ENCODE measurements at places on chromosomes 7 and 10.

GRCh38 chr10:26214004-26214403 lies 2.6 kb upstream of the GAD2 start:
- no peaks in the 10 kb centered on the region for H3K36me3 ChIP-seq
- no peak overlapping the region for H3K4me3 ChIP-seq

DNA sequence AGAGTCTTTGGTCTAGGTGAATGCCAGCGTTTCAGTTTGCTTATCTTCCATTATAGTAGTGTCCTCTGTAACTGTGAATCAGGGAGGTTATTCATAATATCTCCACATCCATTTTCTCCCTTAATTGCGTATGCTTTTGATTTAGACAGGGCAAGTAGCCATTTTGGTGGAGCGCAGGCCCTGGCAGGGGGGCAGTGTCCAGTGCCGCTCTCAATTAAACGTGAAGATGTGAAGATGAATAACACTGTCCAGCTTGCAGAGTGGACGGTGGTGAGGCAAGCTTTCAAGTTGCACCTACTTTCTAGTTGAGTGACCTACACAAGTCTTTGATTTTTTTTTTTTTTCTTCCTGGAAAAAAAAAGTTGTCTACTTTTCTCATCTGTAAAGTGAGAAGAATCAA lies 4.5 kb downstream of the TSPAN14 start:
- peak overlapping the region; percentile 48 for H3K27ac ChIP-seq
- no peak overlapping the region for H3K4me3 ChIP-seq
- H3K27me3 ChIP-seq: no peaks in the 10 kb centered on the region
- H3K4me1 ChIP-seq: peaks cover 44% of the 10 kb centered on the region
- DNase-seq: no peak

DNA sequence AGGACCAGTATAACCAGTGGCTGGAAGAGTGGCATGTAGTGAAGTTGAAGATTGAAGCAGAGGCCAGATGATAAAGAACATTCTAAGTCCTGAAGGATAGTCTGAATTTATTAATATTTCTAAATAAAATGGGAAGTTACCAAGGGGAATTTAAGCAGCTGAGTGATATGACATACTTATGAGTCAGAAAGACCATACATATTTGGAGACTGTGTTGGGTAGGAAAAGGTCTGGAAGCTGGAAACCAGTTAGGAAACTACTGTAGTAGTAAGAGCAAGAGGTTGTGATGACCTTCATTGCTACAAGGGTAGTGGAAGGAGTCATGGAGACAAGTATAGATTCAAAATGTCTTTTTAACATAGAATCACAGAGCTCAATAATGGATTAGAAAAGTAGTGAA lies 752.3 kb downstream of the SUGCT start:
- no peak overlapping the region for H3K4me3 ChIP-seq
- DNase-seq: no peak
- no peaks in the 10 kb centered on the region for H3K27me3 ChIP-seq
- H3K4me1 ChIP-seq: no peaks in the 10 kb centered on the region

GRCh38 chr7:108062250-108063014 lies 59.5 kb upstream of the LAMB1 start:
- DNase-seq: no peak
- H3K4me1 ChIP-seq: no peaks in the 10 kb centered on the region
- H3K36me3 ChIP-seq: no peaks in the 10 kb centered on the region
- no peaks in the 10 kb centered on the region for H3K27me3 ChIP-seq
- H3K27ac ChIP-seq: no peak overlapping the region

DNA sequence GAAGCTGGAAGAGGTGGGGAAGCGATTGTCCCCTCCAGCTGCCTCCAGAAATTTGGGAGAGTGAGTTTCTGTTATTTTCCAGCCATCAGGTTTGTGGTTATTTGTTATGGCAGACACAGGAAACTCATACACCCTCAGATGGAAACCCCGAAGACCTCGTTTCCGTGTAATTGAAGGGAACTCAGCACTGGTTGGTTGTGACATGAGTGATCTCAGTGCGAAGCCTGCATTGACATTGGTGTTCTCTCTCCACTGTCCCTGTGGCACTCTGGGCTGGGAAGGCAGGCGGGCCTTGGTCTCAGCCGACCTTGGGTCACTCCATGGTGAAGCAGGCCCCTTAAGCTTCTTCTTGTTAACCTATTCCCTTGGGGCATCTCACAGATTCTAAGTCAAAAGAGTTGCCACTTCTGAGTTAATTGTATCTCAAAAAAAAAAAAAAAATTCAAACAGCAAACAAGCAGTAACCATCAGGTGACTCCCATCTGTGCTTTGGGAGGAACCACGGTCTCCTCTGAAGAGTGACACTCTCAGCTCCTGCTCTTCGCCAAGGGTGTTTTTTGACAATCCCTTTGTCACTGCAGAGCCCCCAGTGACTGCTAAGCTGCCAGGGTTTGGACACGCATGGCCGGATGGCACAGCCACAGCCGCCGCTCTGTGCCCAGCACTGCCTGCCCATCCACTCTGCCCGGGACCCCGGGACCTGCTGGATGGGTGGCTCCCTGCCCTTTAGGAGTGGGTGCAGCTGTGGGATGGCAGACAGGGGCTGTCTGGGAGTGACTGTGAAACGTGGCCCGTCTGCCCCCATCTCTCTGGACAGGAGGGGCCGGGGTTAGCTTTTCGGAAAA lies 233.6 kb downstream of the PRPF18 start:
- H3K36me3 ChIP-seq: no peaks in the 10 kb centered on the region
- no peak overlapping the region for H3K27ac ChIP-seq
- no peaks in the 10 kb centered on the region for H3K27me3 ChIP-seq
- no peak for DNase-seq

- peak overlapping the region; percentile 94 for H3K27ac ChIP-seq
- H3K4me1 ChIP-seq: peaks cover 18% of the 10 kb centered on the region
Measured at GRCh38 chr10:73850863-73851461, 23.4 kb downstream of the CAMK2G start.

DNA sequence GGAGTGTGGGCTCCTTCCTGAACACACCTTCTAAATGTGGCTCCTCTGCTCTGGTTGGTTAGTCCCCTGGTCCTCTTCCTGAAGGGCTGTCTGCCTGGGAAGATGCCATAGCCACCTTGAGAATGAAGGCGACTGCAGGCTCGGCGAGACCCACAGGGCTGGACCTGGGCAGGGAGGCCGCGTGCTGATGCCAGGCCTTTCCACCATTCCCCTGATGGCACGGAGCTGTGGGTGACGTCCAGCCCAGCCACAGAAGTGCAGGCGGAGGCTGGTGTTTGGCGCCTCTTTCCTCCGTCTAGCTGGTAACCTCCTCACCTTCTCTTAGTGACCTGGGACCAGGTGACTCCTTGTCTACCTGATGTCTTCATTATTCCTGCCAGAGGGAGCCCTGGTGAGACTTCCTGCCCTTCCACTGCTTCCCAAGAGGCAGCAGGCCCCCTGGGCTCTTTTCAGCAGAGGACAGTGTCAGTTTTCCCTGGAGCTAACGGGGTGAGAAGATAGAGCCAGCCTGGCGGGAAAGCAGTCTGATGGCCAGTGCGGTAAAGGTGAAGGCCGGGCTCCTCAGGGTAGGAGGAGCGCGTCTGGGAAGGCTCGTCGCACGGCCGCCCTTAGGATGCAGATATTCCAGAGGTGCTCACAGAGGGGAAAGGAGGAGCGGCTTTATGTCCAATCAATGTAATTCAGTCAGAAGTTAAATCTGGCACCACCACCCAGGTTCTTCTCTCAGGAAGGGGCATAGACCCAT lies 34.9 kb downstream of the GBX1 start:
- H3K27me3 ChIP-seq: no peaks in the 10 kb centered on the region
- no peak for DNase-seq
- H3K4me3 ChIP-seq: no peak overlapping the region
- H3K27ac ChIP-seq: no peak overlapping the region

- no peak for DNase-seq
- H3K27ac ChIP-seq: no peak overlapping the region
- no peaks in the 10 kb centered on the region for H3K27me3 ChIP-seq
- H3K36me3 ChIP-seq: no peaks in the 10 kb centered on the region
- no peaks in the 10 kb centered on the region for H3K4me1 ChIP-seq
Measured at GRCh38 chr10:83990126-83990525, 149.2 kb upstream of the GHITM start.

GRCh38 chr7:107506674-107507339 lies 37.0 kb downstream of the GPR22 start:
- H3K4me3 ChIP-seq: no peak overlapping the region
- no peak overlapping the region for H3K27ac ChIP-seq
- DNase-seq: no peak
- H3K4me1 ChIP-seq: no peaks in the 10 kb centered on the region
- H3K36me3 ChIP-seq: peaks cover 10% of the 10 kb centered on the region

DNA sequence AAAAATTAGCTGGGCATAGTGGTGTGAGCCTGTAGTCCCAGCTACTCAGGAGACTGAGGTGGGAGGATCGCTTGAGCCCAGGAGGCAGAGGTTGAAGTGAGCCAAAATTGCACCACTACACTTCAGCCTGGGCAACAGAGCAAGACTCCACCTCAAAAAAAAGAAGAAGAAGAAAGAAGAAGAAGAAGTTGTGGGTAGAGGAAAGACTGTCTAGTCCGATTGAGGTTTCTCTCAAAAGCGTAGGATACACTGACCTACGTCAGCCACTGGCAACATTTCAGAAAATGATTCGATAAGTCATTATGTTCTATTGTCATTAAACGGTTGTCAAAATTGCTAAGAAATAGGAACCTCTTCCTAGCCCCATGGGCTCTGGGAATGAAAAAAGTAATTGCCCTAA lies 22.3 kb upstream of the RHBDD2 start:
- no peak overlapping the region for H3K4me3 ChIP-seq
- H3K4me1 ChIP-seq: no peaks in the 10 kb centered on the region
- no peaks in the 10 kb centered on the region for H3K27me3 ChIP-seq

- H3K36me3 ChIP-seq: no peaks in the 10 kb centered on the region
- no peaks in the 10 kb centered on the region for H3K27me3 ChIP-seq
- H3K4me1 ChIP-seq: peaks cover 8% of the 10 kb centered on the region
- no peak for DNase-seq
Measured at GRCh38 chr7:135769005-135769802, 20.6 kb upstream of the FAM180A start.

- no peak overlapping the region for H3K27ac ChIP-seq
- no peak overlapping the region for H3K4me3 ChIP-seq
- no peak for DNase-seq
- no peaks in the 10 kb centered on the region for H3K36me3 ChIP-seq
- H3K4me1 ChIP-seq: peaks cover 11% of the 10 kb centered on the region
Measured at GRCh38 chr10:34731885-34732701, 83.0 kb downstream of the PARD3 start.

- no peak within 1 kb of the TSS for H3K4me3 ChIP-seq
- no peak within 1 kb of the TSS for H3K27ac ChIP-seq
- no peaks in the 10 kb centered on the region for H3K4me1 ChIP-seq
- no peaks in the 10 kb centered on the region for H3K27me3 ChIP-seq
Measured at GRCh38 chr7:99784007-99784406, at the start of gene CYP3A4. TSS of gene CYP3A4 (minus strand) at chr7:99784184. CDS start at chr7:99784081, 103 bp downstream.

DNA sequence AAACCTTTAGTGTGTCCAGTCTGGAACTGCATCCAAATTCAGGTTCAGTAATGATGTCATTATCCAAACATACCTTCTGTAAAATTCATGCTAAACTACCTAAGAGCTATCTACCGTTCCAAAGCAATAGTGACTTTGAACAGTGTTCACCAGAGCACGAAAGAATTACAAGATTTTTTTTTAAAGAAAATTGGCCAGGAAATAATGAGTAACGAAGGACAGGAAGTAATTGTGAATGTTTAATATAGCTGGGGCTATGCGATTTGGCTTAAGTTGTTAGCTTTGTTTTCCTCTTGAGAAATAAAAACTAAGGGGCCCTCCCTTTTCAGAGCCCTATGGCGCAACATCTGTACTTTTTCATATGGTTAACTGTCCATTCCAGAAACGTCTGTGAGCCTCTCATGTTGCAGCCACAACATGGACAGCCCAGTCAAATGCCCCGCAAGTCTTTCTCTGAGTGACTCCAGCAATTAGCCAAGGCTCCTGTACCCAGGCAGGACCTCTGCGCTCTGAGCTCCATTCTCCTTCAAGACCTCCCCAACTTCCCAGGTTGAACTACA lies 694 bp upstream of the FAS start:
- no peaks in the 10 kb centered on the region for H3K4me1 ChIP-seq
- peak overlapping the region; percentile 94 for H3K27ac ChIP-seq
- peak overlapping the region; percentile 95 for H3K4me3 ChIP-seq
- peak; percentile 79 for DNase-seq
- H3K36me3 ChIP-seq: no peaks in the 10 kb centered on the region

GRCh38 chr7:22791204-22792158 lies 31.2 kb downstream of the TOMM7 start:
- H3K4me1 ChIP-seq: no peaks in the 10 kb centered on the region
- DNase-seq: no peak
- H3K4me3 ChIP-seq: no peak overlapping the region
- no peaks in the 10 kb centered on the region for H3K27me3 ChIP-seq
- H3K36me3 ChIP-seq: no peaks in the 10 kb centered on the region
- no peak overlapping the region for H3K27ac ChIP-seq

DNA sequence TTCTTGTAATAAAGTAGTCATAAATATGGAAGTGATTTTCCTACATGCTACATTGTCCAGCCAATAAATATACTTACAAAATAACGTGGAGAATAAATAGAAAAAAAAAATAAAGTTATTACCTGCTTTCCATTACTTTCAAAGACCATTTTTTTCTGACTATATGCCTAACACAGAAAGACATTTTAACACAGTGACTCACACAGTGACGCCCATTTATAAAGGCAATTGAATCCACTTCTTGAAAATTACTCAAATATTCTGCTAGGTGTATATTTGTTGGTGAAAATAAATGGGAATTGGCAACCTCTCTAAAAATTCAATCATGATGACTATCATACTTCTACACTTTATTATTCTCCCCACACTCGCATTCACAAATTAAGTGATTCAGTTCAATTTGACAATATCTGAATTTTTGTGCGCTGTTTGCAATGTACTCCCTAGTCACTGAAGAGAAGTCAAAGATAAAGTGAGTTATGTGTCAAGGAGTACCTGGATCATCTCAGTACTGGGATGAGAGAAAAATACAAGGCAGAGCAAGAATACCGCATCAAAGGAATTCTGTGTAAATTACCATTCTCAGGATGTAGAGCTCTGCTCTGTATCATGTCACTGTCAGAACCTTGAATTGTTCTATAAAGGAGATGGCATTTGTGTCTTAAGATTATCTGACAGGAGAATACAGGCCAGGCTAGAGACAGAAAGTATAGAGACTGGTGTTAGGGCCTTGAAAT lies 642.7 kb downstream of the IPMK start:
- DNase-seq: no peak
- H3K4me3 ChIP-seq: no peak overlapping the region
- no peaks in the 10 kb centered on the region for H3K4me1 ChIP-seq
- H3K36me3 ChIP-seq: no peaks in the 10 kb centered on the region
